ENCODE measurements at places on chromosomes 16 and 17.
A peak's percentile ranks its signal among the peaks of the same experiment; 100 is the strongest.

- no peak for DNase-seq
Measured at GRCh38 chr17:246851-247421, 65.5 kb upstream of the DOC2B start.

GRCh38 chr17:44547625-44548267, 9.5 kb upstream of the FZD2 start:
- no peak for DNase-seq

GRCh38 chr17:44102849-44103622, 20.4 kb downstream of the HDAC5 start:
- no peak for DNase-seq

GRCh38 chr17:27457731-27458523, 1.7 kb downstream of the KSR1 start:
- no peak for DNase-seq

DNA sequence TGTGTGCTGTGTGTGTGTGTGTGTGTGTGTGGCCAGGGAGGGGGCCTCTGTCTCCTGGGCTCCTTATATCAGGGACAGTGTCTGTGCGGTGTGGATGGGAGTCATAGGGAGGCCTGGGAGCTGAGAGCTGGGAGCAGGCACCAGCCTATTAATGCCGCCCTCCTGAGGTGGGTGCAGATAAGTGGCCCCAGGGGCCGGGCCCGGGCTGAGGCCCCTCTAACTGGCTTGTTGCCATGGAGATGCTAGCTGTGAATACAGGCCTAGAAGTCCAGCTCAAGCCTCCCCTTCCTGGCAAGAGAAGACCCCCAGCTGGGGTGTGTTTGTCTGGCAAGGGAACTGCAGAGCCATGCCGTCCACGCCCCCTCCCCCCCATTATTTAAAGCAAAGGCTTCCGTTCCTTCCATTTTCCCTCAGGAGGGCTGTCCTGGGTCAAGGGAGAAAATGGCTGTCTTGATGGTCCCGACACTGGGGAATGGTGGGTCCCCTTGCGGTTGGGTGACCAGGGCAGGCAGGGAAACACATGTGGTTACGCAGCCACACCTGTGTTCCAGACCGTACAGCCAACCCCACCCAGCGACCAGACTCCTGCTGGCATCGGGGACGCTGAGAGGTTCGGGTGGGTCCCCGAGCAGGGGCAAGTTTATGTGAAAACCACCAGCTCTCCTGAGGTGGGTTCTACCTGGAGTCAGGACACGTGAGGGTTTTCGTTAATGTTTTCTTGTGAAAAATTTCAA, 141.1 kb downstream of the MRM1 start:
- DNase-seq, result no peak

GRCh38 chr17:70047619-70048419, 27.2 kb upstream of the KCNJ16 start:
- DNase-seq, result no peak

- DNase-seq, result no peak
Measured at GRCh38 chr16:33877-34647, 19.3 kb downstream of the POLR3K start.

- DNase-seq, result no peak
Measured at GRCh38 chr16:88578446-88579313, 8.5 kb downstream of the ZC3H18 start.

- DNase-seq, result no peak
Measured at GRCh38 chr17:12247761-12248160, 227.1 kb downstream of the MAP2K4 start.

DNA sequence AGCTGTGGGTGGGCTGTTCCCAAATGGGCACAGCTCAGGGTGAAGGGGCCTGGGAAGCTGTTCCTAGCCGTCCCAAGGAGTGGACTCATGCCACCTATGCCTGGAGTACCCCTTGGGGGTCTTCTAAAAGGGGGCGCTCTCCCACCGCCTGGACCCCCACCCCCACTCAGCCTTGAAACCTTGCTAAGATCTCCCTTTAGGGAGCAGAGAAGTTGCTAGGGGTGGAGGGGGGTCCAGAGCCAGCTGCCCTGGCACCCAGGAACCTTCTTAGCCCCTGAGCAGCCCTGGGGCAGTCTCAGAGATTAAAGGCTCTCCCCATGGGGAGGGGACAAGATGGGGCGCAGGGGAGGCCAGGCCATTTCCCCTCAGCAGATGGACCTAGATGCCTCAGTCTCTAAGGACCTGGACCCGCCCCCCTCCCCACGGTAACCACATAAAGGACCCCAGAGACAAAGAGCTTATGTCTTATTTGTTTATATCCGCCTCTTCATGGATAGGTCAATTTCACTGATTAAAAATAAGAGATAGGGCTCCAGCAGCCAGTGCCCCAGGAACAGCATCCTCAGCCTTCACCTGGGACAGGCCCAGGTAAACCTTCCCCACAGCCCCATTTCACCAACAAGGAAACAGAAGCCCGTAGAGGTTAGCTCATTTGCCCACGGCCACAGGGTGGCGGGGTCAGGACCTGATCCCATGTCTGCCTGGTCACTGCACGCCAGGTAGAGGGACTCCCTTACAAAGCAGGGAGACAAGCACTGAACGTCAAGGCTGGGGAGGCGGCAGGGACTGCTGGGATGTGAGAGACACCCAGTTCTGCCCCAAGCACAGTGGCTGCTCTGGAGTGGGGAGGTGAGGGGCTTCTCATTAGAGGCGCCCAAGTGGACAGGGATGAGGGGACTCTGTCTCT, 3.4 kb downstream of the MTSS2 start:
- DNase-seq, result no peak

DNA sequence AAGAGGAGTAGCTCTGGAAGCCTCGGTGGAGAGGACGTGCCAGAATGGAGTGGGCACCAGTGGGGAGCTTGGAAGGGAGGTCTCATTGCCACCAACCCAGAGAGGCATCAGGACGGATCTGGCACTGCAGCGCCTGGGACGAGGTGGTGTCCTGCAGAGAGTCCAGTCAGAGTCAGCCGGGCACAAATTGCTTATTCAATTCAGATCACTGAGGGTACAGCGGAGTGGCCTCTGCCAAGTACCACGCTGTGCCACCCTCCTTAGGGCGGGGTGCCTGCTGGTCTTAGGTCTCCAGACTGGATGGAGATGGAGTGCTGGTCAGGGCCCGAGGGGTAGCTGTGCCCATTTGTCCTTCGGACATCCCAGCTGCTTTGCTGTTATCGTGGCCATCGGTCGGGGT, 18.9 kb upstream of the SPPL2C start:
- no peak for DNase-seq

DNA sequence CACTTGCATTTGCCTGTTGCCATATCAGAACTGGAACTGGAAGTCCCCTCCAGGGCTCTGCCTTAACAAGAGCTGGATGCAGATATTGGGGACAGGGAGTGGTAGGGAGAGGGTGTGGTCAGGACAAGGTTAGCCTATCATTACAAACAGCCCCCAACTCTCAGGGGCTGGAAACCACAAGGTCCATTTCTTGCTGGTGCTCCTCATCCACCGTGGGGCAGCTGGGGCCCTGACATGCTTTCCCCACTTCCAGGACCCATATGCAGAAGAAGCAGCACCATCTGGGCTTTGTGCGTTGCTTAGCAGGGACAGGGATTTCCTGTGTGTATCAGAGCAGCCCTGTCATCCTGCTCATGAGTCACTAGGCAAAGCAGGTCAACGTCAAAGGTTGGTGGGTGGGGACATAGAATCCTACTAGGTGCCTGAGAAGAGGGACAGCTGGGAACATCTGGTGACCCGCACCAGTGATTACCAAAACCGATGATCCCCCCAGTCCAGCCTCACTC, 26.9 kb downstream of the RGS9 start:
- DNase-seq, result peak; percentile 19

- no peak for DNase-seq
Measured at GRCh38 chr16:49755716-49756505, 100.0 kb downstream of the ZNF423 start.

DNA sequence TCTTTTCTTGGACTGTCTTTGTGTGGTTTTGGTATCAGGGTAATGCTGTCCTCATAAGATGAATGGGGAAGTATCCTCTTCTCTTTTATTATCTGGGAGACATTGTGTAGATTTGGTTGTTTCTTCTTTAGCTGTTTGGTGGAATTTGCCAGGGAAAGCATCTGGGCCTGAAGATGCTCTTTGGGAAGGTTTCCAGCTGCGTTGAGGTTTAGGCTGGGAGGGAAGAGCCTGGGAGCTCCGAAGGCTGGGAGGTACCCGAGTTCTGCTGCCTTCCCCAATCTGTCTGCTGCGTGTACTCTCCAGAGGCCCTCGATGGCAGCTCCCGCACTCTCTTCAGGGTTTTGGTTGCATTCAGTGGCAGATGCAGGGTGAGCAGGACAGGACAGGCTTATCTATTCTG, 25.6 kb upstream of the CRISPLD2 start:
- no peak for DNase-seq

DNA sequence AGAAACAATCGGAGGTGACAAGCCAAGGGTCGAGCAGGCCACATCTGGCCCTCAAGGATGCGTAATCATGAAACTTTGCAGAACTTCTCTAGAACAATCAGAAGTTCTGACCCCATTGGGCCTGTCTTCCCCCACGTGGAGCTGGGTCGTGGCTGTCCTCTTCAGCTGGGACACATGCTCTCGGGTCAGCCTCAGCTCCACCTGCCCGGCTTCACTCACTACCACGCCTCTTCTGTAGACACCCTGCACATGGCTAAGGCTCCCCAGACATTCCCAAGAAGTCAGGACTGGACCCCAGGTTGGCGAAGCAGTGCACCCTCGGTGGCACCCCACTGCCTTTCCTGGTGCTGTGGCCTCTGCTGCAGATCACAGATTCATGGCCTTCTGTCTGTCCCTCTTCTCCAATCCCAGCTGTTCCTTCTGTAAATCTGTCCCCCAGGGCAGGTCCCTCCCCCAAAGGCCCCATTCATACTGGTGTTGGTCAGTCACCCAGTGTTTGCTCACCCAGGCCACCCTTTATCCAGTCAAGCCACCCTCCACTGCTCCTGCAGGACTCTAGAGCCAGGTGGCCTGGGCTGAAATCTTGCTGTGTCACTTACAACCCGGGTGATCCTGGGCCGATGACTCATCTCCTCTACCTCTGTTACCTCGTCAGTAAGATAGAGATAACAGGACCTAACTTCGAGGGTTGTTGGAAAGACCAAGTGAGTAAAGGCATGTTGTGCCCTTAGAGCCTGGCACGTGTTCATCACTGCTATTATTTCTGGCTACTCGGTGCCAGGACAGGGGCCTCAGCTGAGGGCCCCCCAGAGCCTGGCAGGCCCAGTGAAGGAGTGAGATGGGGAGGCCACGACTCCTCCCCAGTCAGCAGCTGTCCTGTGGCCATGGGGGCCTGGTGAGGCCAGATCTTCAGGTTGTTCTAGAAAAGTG, 1.4 kb upstream of the SLC5A11 start:
- no peak for DNase-seq

GRCh38 chr16:3734084-3734757, 16.9 kb upstream of the TRAP1 start:
- DNase-seq, result no peak

- no peak for DNase-seq
Measured at GRCh38 chr17:66098040-66098439, 93.9 kb downstream of the CEP112 start.

- no peak for DNase-seq
Measured at GRCh38 chr17:63332286-63332685, 113.8 kb downstream of the CYB561 start.

DNA sequence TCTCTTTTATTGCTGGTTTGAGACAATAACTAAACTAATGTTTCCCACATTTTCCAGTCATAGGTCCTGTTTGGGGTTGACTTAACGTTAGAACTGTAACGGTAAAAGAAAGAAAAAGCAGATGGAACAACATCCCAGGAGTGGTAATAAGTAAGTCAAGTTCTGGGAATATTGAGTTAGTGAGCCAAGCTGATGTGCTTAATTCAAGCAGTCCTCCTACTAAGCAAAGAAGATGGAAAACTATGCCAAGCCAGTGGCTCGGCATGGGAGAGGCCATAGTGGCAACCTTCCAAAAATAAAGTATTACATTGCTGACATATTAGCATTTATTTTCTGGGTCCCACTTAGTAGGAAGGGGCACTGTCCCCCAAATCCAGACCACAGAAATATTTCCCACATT, 161.7 kb upstream of the CDH5 start:
- DNase-seq, result no peak

DNA sequence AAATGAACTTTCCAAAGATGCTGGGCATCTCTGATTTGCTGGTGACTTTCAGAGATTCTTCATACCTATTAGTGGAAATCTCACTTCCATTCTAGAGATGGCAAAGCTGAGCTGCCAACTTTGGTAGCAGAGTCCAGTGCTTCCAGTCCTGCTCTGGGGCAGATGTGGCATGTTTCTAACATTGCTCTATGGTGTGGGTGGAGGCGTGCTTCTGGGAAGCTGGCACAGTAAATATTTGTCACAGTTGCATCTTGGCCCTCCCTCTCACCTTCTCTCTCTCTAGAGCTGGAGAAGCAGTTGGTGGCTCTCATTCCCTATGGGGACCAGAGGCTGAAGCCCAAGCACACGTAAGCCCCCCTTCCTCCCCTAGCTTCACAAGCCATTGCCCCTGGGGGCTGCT, 1.9 kb downstream of the TMEM106A start:
- DNase-seq, result no peak

- no peak for DNase-seq
Measured at GRCh38 chr17:59783221-59784047, 76.0 kb downstream of the VMP1 start.

GRCh38 chr16:85912211-85912974, 13.4 kb downstream of the IRF8 start:
- no peak for DNase-seq

GRCh38 chr16:59350670-59351069, 616.6 kb upstream of the GOT2 start:
- no peak for DNase-seq

DNA sequence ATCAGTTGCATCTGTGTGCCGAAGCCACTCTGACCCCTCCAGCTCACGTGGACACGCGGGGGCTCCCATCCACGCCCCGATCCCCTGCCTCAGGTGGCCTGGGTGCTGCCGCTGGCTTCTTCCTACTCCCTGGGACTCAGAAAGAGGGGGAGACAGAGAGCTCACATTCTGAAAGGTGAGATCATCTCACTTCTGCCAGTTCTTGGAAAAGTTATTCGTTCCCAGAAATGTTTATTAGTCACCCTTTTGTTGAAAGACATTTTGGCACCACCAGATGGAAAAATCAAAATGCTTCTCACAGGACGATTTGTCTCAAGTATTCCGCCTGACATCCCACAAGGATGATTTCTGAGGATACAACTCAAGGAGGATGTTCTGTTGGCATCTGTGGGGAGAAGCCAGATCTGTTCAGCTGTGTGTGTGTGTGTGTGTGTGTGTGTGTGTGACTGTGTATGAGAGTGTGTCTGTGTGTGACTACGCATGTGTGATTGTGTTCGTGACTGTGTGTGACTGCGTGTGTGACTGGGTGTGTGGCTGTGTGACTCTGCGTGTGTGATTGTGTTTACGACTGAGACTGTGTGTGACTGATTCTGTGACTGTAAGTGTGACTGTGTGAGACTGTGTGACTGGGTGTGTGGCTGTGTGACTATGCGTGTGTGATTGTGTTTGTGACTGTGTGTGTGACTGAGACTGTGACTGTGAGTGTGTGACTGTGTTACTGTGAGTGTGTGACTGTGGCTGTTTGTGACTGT, 207.3 kb downstream of the NTN1 start:
- no peak for DNase-seq

- DNase-seq, result no peak
Measured at GRCh38 chr17:65235284-65235683, 98.1 kb downstream of the RGS9 start.

All from activated gamma-delta T cell treated with Interleukin-2 at 50 U/mL for 16 hours (primary cell).